ENCODE measurements at places on chromosomes 4 and X.

- DNase-seq: no peak
Observed at GRCh38 chr4:174429701-174430410, 92.4 kb downstream of the HPGD start.

DNA sequence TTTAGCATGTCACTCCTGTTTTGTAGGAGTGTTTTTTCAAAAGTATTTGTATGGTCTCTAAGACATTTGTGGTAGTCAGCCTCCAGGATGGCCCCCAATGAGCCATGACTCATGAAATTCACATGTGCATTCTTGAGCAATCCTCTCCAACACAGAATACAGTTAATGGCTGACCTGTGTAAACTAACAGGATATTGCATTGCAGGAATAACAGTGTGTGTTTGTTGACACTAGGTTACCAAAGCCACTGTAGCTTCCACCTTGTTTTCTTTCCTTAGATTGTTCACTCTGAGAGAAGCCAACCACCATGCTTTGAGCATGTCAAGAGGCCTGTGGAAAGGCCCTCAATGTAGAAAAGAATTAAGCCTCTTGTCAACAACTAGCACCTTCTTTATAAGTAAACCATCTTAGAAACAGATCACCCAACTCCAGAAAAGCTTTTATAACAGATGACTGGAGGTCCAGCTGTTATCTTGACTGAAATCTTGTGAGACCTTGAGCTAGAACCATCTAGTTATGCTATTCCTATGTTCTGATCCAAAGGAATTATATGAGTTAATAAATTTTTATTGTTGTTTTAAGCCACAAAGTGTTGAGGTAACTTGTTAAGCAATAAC is 28.5 kb downstream of the TBCK start:
- no peak for DNase-seq

DNA sequence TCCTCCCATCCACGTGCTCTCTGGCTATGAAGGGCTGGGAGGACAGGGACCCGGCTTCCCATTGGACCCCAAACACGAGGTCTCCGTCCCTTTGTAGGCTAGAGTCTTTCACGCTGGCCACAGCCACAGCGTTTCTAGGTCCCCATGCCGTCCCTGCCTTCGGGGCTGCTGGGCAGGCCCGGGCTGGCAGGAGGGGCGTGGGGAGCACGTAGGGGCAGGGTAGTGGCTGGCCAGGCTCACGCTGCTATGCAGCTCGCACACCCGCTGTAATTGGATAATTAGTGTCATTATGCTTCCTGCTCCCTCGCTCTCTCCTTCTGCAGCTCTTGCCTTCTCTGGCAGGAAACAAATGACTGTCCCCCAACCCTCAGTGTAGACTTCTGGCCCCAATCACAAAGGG is 9.8 kb downstream of the ATP2B3 start:
- no peak for DNase-seq

GRCh38 chr4:119321921-119322687 is at the start of gene FABP2:
Gene FABP2, minus strand, starts transcription at chr4:119322138. Its CDS starts 36 bp downstream, at chr4:119322102.
- no peak for DNase-seq

DNA sequence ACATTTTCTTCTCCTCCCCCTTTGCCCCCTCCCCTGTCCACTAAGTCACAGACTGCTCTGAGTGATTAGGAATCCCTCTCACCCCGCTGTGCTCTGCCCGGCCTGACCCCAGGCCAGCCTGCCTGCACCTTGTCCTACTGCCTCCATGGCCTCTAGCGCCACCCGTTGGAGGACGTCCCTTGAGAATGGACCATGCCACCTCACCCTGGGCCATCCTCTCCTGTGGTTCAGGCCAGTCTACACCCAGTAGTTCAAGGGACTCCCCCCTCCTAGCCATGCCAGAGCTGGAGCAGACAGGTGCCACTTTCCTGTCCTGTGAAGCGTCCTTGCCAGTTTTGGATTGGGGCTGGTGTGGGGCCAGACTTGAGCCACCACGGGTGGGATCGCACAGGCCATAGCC is 9.7 kb upstream of the IRAK1 start:
- no peak for DNase-seq

DNA sequence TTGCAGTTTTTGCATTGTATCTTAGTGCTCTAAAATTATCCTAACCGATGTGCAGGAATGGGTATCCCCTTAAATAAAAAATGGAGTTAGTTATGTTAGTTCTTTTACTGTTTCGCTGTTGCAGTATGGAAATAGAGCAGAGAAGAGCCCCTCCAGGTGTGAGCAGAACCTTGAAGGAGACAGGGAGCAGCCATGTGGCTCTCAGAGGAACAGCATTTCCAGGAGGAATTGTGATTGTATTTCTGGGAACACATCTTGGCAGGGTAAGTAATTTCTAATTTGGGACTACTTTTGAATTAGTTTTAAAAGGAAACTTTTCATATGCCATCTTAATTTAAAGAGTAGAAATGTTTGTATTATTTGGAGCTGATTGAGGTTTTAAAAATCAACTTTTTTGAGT is 5.3 kb upstream of the CCDC158 start:
- no peak for DNase-seq

- DNase-seq: no peak
Observed at GRCh38 chr4:31917334-31917733, 1197.2 kb downstream of the PCDH7 start.

DNA sequence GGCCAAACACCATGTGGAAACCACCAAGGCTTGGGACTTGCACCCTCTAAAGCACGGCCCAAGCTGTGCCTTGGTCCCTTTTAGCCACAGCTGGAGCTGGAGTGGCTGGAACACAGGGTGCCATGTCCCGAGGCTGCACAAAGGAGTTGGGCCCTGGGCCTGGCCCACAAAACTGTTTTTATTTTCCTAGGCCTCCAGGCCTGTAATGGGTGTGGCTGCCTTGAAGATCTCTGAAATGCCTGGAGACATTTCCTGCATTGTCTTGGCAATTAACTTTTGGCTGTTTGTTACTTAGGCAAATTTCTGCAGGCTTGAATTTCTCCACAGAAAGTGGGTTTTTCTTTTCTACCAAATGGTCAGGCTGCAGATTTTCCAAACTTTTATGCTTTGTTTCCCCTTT is 55.7 kb downstream of the IL15 start:
- no peak for DNase-seq

GRCh38 chr4:53039741-53040458 is 177.8 kb downstream of the RASL11B start:
- DNase-seq: no peak

All from stimulated activated naive CD4-positive, alpha-beta T cell treated with Interleukin-2 at 50 U/mL for 16 hours (primary cell).